ENCODE measurements at places on chromosomes 6 and 20.

DNA sequence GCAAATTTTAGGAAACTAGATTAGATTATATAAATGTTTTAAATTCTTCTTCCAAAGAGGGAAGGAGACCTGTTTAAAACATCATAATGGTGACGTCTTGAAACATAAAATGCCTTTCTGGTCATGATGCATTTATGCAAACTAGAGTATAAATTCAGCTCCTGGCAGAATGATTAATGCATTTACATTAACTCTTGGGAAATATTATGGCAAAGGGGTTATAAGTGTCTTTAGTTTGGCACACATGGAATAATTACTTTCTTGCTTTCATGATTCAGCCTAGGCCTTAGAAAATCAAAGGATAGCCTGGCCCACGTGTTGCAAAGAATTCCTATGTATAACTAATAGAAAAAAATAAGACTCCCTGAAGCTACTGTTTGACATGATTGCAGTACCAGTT, 639.2 kb downstream of the RFPL4B start:
- DNase-seq: no peak

- no peak for DNase-seq
Measured at GRCh38 chr20:48820649-48820973, 7.2 kb downstream of the PREX1 start.

- no peak for DNase-seq
Measured at GRCh38 chr6:130991422-130992137, 71.5 kb downstream of the EPB41L2 start.

GRCh38 chr6:71309656-71310055, 21.0 kb downstream of the OGFRL1 start:
- peak; percentile 35 for DNase-seq

- no peak for DNase-seq
Measured at GRCh38 chr6:170262489-170263088, 28.3 kb downstream of the DLL1 start.

All from GM23248 (cell line).